NB4 (cell line): ENCODE measurements at places on chromosomes 2 and 18.

DNA sequence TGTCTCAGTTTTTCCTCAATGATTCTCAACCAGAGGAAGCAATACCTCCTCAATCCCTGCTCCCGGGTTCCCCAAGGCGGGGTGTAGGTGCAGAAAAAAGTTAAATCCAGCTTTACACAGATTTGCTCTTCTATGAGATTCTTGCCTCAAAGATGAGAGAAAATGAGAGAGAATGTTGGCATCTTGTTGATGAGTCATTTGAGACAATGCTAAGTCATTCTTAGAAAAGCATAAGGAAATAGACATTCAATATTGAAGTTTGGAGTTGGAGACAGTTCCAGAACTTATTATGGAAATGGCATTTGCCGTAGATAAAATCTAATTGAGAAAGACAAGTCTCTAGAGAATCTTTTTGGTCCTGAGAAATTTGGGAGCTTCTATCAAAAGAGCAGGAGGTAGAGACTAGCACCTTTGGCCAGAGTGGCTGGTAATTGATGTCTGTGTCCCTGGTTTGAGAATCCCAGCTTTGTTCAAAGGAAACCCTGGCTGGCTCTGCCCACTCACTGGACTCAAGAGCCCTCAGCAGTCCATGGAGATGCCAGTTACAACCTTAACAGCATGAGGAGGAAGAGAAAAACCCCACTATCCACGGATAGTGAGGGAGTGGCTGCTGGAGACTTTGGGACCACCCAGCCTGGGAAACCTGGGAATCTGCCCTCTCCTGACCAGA is 181.2 kb downstream of the FAM124B start:
- no peak for DNase-seq

DNA sequence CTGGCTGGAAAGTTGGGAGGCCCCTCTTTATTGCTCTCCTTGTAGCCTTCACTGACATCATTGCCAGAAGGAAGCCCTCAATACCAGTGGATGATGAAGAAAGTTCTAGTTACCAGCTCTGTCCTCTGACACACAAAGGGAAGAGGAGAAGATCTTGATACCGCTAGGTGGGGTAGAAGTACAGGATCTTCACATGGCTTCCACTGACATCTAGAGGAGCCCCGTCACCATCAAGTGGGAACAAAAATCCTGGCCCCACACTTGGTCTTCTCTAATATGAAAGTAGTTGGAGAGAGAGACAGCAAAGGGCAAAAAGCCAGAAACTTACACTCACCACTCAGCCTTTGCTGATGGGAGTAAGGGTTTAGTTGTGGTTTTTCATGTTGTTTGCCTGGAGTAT is 12.4 kb downstream of the XIRP2 start:
- peak; percentile 30 for DNase-seq

DNA sequence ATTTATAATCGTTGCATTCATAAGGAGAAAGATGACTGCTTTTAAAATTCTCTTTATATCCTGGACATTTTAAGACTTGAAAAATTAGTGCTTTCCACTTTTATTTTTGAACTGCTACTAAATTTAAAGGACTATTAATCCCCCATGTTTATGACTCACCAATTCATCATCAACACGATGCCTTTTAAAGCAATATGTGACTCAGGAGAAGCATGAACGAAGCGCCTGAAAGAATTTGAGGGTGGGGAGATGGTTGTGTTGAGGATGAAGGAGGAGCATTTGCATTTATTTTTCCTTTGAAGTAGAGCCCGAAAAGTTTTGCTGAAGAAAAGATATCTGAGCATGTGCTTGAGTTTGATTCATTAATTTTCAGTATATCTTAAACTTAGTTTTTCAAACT is 192.2 kb upstream of the LRRTM1 start:
- no peak for DNase-seq

GRCh38 chr2:73984922-73985307 is 205 bp downstream of the TET3 start:
- no peak for DNase-seq

DNA sequence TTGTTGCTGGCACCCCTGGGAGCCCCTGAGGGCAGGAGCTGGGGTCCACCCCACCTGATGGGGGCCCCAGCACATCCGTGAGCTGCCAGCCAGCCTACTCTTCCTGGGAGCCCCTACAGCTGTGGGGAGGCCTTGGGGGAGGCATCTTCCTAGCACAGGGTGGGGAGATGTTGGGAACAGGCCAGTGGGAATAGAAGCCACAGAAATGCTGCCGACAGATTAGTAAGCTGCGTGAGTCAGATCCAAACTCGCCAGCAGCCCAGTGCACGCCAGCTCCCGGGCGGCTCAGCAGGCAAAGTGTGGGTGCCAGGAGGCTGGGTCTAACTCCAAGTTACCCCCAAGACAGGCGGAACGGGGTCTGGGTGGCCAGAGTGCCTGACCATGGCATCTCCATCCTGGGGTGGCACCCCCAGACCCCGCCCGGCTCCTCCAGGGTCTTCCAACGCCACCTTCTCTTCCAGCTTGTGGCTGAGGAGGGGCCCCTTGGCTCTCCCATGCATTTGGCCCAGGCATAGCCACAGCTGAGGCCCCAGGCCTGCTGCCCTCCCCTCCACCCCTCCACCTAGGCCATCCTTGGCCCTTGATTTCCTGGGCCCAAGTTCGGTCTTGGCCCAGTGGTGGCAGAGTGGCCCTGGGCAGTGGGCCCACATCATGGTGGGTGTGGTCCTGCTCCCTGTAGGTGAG is 15.3 kb downstream of the CROCC2 start:
- DNase-seq: peak; percentile 37

GRCh38 chr2:213246497-213247281 is 37.6 kb upstream of the SPAG16 start:
- peak; percentile 60 for DNase-seq

- no peak for DNase-seq
Observed at GRCh38 chr2:53600815-53601214, 166.8 kb upstream of the CHAC2 start.

- no peak for DNase-seq
Observed at GRCh38 chr18:74256190-74256589, 35.6 kb downstream of the CYB5A start.

GRCh38 chr2:60047944-60048525 is 505.4 kb downstream of the BCL11A start:
- DNase-seq: no peak

DNA sequence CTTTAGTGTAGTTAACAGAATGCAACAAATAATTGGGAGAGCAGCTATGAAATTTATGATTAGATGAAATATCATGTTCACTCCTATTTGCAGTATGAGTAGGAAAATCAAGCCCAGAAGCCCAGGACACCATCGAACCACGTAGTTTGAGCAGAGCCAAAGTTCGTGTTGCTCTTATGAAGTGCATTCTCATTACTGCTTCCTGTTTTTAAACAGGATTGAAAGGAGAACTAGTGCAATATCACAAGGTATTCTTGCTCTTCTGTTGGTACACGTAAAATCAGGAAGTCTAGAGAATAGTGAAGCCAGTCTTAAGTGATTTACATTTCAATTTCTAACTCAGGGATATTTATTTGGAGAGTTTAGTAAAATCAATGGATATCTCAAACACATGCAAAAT is 21.1 kb downstream of the ARHGAP15 start:
- DNase-seq: peak; percentile 82

DNA sequence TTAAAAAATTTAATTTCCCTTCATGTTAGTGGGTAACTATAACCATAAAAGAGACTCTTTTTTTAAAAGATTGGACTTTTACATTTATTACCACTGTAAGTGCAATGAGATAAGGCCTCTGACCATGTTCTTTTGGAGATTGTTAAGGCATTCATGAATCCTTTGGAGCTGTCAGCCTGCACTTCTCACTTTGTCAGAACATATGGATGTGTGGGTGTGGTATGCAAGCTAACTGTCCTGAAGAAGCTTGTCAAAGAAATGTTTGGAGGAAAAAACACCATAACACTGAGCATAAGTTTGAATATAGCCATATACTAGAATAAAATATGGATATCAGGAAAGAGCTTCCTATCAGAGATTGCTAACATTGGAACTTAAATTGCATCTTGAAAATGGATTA is 754.1 kb downstream of the DPP10 start:
- no peak for DNase-seq

- no peak for DNase-seq
Observed at GRCh38 chr2:62296034-62296831, 100.3 kb downstream of the B3GNT2 start.

DNA sequence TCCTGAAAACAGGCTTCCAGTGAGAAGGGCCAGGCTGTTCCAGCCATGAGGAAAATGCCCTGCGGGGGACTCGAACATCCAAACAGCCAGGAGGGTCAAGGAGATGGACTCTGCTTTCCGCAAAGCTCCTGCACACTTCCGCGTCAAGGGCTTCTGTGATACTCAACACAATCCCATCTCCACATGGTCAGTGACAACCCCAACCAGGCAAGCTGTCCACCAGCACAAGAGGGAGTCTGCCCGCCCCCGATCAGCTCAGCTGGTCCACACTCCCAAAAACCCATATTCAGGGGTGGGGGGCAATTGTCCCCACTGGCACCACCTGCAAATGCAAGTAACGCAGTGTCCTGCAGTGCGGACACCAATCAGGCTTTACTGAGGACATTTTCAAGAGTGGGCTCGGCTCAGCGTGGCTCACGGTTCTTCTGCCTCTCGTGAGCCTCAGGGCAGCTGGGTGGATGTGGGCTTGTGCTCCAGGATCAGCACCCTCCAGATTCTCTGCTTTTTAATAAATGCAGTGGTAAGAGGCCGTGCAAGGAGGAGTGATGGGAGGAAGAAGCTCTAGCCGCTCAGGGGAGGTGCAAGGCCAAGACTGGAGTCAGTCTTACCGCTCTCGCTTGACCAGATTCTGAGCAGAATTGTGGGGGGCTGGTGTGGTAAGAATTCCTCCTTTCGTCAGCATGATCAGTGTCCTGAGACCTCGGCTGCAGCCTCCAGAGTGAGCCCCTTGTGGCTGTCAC is 19.5 kb upstream of the CIDEA start:
- no peak for DNase-seq

DNA sequence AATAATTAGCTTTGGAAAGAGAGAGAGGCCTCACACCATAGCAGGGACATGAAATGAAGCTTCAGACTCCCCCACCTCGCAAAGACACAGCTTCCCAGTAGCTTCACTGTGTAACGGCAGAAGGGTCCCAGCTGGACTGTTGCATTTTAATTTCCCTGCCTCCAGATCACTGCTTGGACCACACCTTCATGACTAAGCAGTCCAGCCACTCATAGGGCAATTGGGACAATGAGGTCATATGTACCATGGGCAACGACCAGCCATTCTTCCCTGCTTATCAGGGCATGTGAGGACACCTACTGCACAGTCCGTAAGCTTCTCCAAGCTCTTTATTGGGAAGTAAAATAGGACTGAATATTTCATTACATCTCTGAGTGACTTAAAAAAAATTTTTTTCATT is 183.0 kb downstream of the MREG start:
- peak; percentile 23 for DNase-seq

GRCh38 chr18:68150961-68151360 is 563.9 kb downstream of the TMX3 start:
- no peak for DNase-seq

DNA sequence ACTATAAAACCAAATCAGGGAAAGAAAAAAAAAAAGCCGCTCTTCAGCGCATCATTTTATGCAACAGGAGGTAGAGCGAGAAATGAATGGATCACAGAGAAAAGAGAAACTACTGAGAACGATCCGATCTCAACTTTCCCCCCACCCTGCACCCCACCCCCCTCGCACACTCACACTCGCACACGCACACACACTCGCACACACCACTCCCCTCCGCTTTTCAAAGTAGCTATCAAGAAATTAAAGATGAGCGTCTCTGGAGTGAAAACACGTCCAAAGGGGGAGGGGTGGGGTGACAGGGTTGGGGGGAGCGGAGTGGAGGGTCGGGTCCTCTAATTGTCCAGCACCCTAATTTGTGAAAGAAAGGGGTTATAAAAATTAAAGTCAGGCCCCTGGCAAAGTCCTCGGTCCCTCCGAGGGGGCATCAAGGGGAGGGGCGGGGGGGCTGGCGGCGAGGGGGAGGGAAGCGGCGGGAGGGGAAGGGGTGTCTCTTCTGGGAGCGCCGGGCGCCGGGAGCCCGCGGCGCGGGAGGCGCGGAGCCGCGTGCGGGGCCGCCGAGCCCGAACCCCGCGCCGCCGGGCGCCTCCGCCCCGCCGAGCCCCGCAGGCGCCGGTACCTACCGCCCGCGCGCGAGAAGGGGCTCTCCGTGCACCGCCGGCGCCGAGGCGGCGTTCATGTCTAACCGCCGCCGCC is 428 bp downstream of the TCF4 start:
- peak; percentile 12 for DNase-seq

DNA sequence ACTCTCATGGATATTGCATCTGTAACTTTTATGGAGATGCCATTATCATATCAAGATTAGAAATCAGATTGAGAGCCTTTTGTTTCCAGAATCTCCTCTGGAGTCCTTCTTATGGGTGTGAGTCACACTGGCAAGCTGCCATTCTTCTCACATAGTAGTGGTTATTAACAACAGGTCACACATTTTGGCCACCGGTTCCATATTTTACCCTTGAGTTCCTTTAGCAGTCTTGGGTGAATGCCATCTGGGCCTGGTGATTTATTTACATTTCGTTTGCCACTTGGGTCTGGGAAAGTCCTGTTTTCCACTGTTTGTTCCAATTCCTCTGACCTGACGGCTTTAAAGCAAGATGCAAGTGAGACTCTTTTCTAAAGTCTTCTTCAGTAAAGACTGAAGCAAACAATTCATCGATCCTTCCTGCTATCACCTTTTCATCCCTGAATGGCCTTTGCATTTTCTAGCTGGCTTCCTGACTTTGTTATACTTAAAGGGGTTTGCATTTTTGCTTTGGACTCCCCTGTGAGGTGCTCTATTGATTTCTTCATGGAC is 80.5 kb upstream of the CAVIN2 start:
- no peak for DNase-seq

DNA sequence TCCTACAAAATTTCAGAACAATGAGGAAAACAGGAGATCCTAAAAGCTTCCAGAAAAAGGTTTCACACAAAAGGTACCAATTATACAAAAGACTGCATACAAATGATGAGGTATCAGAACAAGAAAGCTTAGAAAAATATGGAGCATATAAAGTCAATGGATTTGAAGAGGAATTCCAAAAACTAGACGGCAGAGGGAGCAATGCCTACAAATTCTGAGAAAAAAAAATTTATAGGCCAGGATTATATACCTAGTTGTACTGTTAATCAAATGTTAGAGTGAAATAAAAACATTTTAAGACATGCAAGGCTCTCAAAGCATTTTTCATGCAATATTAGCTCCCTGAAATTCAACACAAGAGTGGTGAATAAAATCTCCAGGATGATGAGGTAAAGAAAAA is 106.2 kb downstream of the ZRANB3 start:
- no peak for DNase-seq

- DNase-seq: no peak
Observed at GRCh38 chr2:130355172-130355577, 681 bp upstream of the PTPN18 start.
